Aorta (tissue), 5 donors: ENCODE measurements at places on chromosomes 7 and 10. TPM values are rescaled to one million over a fixed set of nuclear protein-coding genes. Genes with fewer than 3 reads are reported as not detected.

GRCh38 chr10:22219308-22219707 is 1.5 kb upstream of the EBLN1 start:
- no peaks in the 10 kb centered on the region for H3K36me3 ChIP-seq
- H3K27me3 ChIP-seq, result no peaks in the 10 kb centered on the region
- no peak overlapping the region for H3K4me3 ChIP-seq

DNA sequence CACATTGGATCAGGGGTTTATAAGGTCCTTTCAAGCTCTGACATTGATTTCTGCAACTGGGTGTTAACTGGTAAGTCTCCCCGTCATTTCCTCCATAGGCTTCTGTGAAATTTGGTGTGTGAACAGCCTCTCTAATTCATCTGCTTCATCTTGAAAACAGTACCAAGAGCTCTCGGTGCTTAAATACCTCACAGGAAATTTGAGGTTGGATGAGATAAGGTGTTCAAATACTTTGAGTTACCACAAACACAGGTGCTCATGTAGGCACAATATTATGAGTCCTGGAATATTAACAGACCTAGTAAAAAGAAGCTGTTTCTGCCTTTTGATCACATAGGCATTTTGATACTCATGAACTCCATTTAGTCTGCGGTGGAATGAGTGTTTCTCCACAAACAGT is 85.2 kb downstream of the RTKN2 start:
- no peaks in the 10 kb centered on the region for H3K27me3 ChIP-seq
- no peak overlapping the region for H3K4me3 ChIP-seq
- no peaks in the 10 kb centered on the region for H3K4me1 ChIP-seq

LRIT1 gene
- total RNA-seq, result not detected

GSTO1 gene
- 95.9 TPM for total RNA-seq

DNA sequence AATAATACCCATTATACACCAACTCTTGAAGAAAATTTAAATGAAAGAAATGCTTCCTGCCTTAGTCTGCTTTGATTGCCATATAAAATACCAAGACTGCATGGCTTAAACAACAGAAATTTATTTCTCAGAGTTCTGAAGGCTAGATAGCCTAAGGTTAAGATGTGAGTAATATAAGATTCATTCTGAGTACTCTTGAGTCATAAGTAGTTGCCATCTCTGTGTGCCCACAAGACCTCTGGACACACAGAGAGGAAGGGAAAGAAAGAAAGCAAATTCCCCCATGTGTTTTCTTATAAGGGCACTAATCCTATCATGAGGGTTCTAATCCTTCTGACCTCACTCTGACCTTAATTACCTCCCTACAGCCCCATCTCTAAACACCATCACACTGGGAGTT is 201.2 kb downstream of the PTN start:
- DNase-seq, result no peak
- no peak overlapping the region for H3K4me3 ChIP-seq
- no peak overlapping the region for H3K27ac ChIP-seq
- H3K4me1 ChIP-seq, result no peaks in the 10 kb centered on the region
- no peaks in the 10 kb centered on the region for H3K27me3 ChIP-seq
- H3K36me3 ChIP-seq, result no peaks in the 10 kb centered on the region
